ENCODE measurements at places on chromosomes 3 and 15.
A peak's percentile ranks its signal among the peaks of the same experiment; 100 is the strongest.

DNA sequence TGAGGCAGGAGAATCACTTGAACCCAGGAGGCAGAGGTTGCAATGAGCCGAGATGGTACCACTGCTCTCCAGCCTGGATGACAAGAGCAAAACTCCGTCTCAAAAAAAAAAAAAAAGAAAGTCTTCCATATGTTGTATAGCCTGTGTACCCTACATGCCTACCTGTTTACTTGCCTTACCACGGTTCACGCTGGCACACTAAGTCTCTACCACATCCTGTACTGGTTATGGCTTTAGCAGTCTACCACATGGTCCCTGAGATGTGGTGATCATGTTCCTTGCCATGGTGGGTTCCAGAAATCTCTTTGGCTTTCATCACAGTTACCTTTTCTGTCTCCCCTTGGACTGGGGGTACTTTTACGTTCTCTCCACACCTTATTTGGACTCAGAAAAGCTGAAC, 63.8 kb upstream of the TBC1D5 start:
- DNase-seq, result no peak

- DNase-seq, result no peak
Measured at GRCh38 chr15:79994615-79995014, 23.6 kb upstream of the BCL2A1 start.

- no peak for DNase-seq
Measured at GRCh38 chr3:62589078-62589477, 215.7 kb upstream of the FEZF2 start.

GRCh38 chr3:76646921-76647562, 392.9 kb upstream of the ROBO2 start:
- no peak for DNase-seq

DNA sequence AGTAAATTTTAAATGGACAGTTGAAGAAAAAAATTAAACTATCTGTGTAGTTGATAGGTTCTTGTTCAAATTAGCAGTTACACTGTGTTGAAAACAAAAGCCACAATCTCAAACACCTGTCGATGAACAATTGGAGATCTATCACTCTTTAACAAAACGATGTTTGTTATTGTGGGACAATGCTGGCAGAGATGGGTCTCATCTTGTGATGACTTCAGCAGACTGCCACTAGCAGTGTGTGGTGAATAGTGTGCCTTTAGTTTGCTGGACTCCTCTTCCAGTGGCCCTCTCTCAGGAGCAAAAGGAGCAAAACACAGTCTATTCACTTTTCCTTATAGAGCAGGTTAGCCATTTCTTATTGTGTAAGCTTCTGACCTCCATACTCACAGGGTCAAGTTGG, 14.7 kb upstream of the TRIM59 start:
- DNase-seq, result no peak

DNA sequence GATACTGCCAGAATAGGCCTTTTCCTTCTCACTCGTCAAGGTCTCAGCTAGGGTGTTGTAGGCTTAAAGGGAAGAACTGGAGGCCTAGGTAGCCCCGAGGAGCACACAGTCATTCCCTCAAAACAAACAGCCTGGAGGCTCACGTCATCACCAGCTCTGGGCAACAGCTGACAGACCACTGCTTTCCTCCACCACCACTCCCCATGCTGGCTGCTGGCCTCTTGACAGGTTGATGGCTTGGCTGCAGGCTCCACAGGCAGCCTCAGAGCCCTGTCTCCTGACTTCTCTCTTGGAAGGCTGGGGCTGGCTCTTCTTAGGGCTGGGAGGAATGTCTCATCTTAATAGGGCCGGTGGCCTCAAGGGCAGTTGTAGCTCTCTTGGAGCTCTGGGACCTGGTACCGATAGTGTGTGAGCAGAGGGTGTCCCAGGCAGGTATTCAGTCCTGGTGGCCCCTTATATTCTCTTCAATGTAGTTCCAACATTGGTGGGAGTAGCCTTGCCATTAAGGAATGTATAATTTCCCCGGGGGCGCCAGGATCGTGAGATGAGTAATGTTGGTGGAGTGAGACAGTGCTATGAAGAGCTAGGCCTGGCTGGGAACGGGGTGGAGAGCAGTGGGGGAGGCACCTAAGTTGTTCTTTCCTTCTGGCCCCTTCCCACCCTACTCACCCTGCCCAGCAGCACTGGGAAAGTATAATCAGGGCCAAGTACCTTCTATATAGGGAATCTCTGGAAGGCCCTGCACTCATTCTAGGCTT, 6.1 kb upstream of the AP2M1 start:
- DNase-seq, result no peak

DNA sequence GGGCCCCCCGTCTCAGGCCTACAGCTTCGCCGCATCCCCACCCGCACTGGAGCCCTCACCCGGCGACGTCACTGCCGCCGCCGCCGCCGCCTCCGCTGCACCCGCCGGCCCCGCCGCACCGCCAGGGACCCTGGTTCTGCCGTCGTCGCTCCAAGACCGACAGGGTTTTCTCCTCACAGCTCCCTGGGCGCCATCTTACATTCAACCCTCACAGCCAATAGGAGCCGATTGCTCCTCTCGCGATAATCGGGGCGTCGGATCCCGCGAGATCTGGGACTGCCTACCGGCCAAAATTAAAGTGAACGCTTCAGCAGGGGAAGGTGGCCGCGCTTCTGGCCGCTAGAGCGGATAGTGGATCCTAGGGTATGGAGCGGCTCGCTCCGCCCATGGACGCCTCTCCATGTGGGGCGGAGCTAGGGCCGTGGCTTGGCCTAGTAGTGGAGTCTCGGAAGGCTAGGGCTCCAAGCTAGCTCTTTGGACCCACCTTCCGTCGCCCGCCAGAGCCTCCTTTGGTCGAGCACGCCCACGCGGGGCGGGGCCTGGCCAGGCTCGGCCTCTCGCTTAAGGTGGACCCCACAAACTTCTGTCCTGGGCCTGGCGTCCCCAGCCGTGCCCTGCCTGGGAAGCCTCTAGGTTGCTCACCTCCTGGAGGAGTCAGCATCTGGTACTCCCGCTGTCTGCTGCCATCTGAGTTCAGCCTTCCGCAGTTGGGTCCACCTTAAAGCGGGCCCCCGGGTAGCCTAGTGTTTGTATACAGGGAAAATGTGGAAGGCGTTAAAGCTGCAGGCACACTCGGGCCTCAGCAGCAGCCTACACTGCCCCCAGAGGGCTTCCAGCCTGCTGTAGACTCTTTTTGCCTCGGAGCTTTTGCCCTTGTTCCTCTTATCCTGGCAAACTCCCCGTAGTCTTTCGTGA, at the start of gene QRICH1:
Gene QRICH1, minus strand, starts transcription at position 219 of the 915 bp plus-strand sequence. CDS start 17,054 bp downstream, outside the sequence.
- peak; percentile 99 for DNase-seq

GRCh38 chr3:58003093-58003492, 5.1 kb upstream of the FLNB start:
- no peak for DNase-seq

DNA sequence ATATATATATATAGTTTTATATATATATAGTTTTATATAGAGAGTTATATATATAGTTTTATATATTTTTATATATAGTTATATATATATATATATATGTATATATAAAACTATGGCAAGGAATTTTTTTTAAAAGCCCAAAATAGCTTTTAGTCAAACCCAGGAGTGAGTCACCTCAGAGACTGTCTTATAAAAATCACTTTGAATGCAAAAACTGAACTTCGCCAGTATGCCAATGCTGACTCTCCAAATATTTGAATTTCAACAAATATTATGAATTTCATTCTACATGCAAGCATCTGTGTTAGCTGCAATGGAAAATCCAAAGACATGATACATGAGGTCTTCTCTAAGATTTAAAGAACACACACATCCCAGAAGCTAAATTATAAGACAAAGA, 132.8 kb upstream of the NR2F2 start:
- no peak for DNase-seq

DNA sequence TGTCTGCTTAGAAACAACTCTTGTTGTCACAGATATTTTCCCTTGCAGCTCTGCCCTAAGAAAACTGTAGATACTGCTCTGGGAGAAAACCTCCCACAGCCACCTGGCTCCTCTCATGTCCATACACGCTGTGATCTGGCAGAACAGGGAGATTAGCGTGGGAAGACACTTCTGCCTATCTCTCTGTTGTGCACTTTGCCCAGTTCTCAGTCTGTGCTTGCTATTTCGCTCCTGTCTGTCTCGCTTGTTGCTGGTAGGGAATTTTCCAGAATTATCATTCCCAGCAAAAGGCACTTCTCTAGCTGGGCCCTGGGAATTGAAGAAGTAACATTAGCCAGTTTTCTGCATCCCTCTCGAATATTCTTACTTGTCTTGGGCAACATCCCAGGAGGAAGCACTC, 8.1 kb upstream of the GATM start:
- DNase-seq, result no peak

- peak; percentile 45 for DNase-seq
Measured at GRCh38 chr3:196639483-196640296, at the start of gene NRROS. TSS of gene NRROS (plus strand) at chr3:196639694. CDS start at chr3:196654540, 14,846 bp downstream.

- DNase-seq, result no peak
Measured at GRCh38 chr3:114080201-114080600, 23.7 kb downstream of the QTRT2 start.

- DNase-seq, result no peak
Measured at GRCh38 chr3:141597931-141598330, 111.1 kb downstream of the RASA2 start.

- no peak for DNase-seq
Measured at GRCh38 chr3:147846854-147847478, 437.8 kb downstream of the ZIC1 start.

DNA sequence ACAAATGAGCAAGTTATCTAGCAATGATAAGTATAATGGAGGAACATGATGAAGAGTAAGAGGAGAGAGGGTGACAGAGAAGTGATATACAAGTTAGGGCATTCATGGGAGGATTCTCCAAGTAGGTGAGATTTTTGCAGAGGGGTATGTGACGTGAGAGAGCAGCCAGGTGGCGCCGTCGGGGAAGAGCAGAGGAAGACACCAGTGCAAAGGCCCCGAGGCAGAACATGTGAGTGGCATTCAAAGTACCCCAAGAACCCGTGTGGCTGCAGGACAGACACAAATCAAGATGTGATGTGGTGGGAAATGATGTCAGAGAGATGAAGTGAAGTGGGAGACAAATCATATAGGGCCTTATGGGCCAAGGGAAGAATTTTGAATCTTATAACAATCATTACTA, 81.8 kb upstream of the GRM7 start:
- DNase-seq, result no peak

DNA sequence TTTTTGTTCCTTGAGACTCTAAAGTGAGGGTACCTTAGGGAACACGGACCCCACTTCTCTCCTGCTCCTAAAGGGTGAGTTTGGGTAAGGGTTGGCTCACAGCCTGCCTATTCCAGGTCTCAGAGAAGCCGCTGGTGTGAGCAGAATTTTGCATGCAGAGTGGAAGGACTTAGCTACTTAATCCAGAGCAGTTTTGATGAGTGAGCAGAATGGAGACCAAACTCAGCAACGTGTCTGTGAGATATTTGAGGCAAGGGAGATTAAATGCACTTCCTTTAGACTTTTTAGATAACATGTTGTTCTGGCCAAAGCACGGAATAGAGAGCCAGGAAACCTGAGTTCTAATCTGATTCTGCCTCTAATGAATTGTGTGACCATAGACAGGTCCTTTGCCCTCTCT, 5.1 kb downstream of the SLC24A1 start:
- DNase-seq, result no peak

Data from hypothalamus (tissue), 51 donors.